ENCODE measurements at places on chromosomes 1 and 21. TPM values are rescaled to one million over a fixed set of nuclear protein-coding genes. Genes with fewer than 3 reads are reported as not detected.

Gene MTARC1
- total RNA-seq = 3.6 TPM

Gene NHLH2
- total RNA-seq = not detected

Gene TLCD4
- under 0.01 TPM for total RNA-seq

Gene SHE
- total RNA-seq = 86.5 TPM

Gene ERVH48-1
- total RNA-seq = not detected

Gene MT1HL1
- not detected for total RNA-seq

Gene OR10J4
- total RNA-seq = not detected

Gene TTC22
- total RNA-seq = not detected

Gene IL12RB2
- not detected for total RNA-seq

Gene TRIM63
- not detected for total RNA-seq

Gene RRP15
- total RNA-seq = 2.9 TPM

Gene PLA2G5
- total RNA-seq = under 0.01 TPM

Gene KCNJ6
- total RNA-seq = not detected

Gene FCN3
- total RNA-seq = not detected

Gene C1orf185
- total RNA-seq = not detected

Gene CCDC17
- 0.51 TPM for total RNA-seq

Gene IL20
- not detected for total RNA-seq

Gene CLCA4
- not detected for total RNA-seq

Gene ZNF644
- total RNA-seq = 35.9 TPM

Gene TSACC
- not detected for total RNA-seq

Gene ILDR2
- under 0.01 TPM for total RNA-seq

Gene PROX1
- 56.4 TPM for total RNA-seq

Gene VANGL2
- total RNA-seq = not detected

Gene SERPINC1
- not detected for total RNA-seq

Gene MX2
- total RNA-seq = 0.51 TPM

Gene S1PR1
- 254 TPM for total RNA-seq

Gene NME7
- 15.0 TPM for total RNA-seq

Gene SLFNL1
- 0.25 TPM for total RNA-seq

Gene CAMSAP2
- total RNA-seq = 29.2 TPM

Gene TESK2
- total RNA-seq = 4.2 TPM

Gene OPRD1
- total RNA-seq = not detected

Gene GNAT2
- total RNA-seq = 0.13 TPM

Gene F5
- total RNA-seq = not detected

Gene TNFRSF8
- total RNA-seq = under 0.01 TPM

Gene CFHR2
- total RNA-seq = not detected

Gene SPATA6
- 2.4 TPM for total RNA-seq

Gene APCS
- not detected for total RNA-seq
